ENCODE measurements at places on chromosomes 16 and 17.

DNA sequence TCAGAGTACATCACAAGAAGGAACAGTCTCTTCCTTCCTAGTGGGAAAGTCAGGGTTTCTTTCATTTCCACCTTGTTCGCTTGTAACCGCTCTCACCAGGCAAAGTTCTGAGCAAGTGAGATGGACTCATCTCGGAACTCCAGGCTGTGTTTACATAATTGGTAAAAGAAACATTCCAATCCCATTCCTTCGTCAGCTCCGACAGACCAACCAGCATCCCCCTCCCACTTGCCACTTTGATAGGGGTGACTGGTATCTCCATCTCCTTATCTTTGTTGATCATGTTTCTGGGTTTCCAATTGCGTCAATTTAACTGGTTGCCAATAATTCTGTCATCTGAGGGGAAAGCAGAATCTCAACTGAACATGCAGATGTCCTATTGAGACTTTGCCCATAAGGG lies 36.8 kb upstream of the LYRM9 start:
- DNase-seq = no peak

GRCh38 chr17:74287031-74287602 lies 13.1 kb downstream of the DNAI2 start:
- no peak for DNase-seq

DNA sequence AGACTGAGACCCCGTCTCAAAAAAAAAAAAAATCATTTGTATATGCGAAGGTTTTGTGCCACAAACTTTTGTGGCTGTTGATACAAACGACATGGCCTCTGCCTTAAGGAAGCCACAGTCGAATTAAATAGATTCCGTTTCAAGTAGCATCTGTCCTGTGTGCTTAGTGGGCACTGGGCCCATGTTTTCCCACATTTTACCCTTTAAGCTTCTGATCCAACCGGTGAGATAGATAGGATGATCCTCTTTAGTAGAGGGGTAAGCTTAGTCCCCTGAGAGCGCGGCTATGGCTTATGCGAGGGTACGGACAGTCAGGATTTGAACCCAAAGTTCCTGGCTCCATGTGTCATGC lies 776 bp upstream of the TMEM219 start:
- no peak for DNase-seq

DNA sequence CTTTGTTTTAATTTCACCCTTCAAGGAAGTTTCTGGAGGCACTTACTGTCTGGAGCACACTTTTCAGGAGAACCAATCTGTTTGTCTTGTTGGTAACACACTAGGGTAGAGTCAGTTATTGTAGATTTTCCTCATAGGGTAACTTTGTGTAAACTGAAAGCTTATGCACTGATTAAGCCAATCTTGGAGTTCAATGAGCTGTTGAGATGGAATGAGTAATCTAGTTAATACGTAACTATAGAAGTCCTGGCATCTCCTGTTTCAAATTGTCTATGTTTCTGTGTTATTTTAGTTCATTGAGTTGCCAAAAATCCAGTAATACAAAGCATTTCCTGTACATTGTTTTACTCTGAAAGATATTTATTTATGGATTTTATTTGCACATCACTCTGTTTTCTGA lies 111.6 kb upstream of the HAS3 start:
- DNase-seq = no peak

GRCh38 chr16:22969567-22969966 lies 155.6 kb downstream of the HS3ST2 start:
- DNase-seq = no peak

Measured in activated CD8-positive, alpha-beta T cell treated with anti-CD3 and anti-CD28 coated beads for 36 hours (primary cell).